ENCODE measurements at places on chromosomes 12 and 14.

DNA sequence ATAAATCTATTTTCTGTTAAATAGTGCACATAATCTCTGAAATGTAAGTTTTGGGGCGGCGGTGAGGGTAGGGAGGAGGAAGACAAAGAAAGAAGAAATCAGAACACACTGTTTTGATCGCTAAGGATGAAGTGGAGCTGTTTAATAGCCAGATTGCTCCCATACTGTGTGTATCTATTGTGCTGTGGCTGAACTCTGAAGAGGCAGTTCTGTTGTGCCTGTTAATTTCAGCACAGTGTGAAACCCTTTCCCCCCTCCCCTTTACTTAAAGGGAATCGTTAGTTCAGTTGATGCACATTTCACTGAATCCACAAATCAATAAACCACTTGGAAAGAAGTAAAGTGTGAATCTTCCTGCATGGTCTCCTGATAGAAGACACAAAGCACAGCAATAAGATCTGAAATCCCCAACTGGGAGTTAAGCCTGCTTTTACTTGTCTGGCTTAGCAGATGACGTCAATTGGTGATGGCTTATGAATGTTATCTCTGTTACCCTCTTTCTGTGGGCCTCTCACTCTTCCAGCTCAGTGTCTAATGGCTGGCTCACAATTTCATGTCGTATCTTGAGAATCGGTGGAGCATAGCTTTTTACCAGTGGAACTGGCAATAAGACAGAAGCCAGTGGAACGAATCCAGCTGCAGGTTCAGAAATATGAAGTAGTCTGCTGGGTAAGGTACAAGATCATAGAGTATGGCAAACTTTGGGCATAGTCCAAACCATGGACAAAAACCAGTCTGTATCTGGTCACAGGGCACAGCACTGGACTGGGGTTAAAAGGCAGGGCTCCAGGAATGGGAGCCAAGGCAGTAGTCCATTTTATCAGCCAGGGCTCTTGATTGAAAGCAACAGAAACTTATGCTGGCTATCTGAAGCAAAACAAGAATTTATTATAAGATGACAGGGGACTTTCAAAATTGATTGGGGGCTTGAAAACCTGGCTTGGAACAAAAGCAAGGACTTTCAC lies 413.5 kb upstream of the SEL1L start:
- no peak for DNase-seq

DNA sequence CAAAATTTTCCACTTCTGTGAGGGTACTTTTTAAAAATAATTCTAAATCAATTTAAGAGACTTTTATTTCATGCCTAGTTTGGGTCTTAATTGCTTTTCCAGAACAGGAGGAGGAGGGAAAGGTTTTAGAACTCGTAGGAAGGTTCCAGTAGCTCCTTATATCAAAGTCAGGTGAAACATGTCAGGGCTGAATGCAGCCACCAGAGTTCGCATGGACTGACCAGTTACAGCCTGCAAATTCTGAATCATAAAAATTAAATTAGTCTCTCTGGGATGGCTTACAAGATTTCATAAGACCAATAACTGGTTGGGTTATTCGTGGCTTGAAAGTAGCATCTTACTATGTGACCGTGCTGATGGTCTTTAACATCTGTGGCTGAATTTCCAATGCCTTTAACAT lies 397 bp downstream of the BDKRB1 start:
- DNase-seq: no peak

DNA sequence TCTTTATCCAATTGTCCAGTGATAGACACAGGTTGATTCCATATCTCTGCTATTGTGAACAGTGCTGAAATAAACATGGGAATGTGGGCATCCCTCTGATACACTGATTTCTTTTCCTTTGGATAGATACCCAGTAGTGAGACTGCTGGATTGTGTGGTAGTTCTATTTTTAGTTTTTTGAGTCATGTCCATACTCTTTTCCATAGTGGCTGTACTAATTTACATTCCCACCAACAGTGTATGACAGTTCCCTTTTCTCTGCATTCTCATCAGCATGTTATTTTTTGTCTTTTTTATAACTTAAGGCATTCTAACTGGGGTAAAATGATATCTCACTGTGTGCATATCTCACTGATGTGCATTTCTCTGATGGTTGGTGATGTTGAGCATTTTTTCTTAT lies 24.8 kb upstream of the VASH1 start:
- DNase-seq: no peak

GRCh38 chr14:102516531-102517391 lies 7.2 kb upstream of the ANKRD9 start:
- DNase-seq: peak; percentile 84

DNA sequence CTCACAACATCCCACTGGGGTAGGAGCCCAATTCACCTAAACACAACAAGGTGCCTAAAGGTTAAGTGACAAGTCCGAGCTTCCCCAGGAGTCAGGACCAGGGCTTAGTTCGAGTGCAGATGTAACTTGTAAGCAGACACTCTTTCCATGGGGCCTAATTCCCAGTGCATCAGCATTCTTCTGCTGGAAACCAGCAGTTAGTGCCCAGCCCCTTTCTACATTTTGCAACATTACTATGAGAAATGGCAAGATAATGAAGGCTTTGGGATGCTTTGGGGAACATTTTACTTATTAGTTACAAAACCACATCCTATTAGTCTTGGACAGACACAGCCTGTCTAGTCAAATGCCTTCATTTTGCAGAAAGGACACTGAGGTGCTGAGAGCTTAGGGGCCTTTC lies 179.8 kb downstream of the CALM1 start:
- DNase-seq: no peak

DNA sequence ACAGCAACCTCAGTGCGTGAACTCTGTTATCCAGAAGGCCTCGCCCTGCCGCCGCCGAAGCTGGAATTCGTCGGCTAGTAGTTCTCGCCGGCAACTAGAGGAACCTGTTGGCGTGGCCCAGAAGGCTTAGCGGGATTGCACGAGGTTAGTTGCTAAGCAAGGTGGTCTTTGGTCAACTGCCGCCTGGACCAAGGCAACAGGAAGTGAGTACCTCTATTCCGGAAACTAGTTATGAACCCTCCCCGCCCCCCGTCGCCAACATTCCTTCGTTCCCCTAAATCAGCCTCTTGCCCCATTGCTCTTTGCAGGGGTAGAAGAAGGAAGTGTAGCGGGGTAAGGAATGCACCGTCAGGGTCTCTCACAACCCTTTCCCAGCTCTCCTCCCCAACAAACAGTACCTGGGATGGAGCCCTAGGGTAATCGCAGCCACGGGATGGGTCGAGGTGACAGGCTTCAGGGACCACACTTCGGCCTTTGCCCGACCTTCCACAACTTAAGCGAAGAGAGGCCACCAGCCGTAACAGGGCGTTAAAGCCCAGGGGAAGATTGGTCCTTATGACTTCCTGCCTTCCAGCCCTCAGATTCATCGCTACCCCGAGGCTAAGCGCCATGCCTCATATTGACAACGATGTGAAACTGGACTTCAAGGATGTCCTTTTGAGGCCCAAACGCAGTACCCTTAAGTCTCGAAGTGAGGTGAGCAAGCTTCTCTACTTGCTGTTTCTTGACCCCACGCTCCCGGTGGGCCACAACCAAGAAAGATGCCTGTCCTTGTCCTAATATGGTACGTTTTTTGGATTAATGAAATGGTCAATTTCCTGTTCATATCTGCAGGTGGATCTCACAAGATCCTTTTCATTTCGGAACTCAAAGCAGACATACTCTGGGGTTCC lies at the start of gene GMPR2:
Gene GMPR2, plus strand, starts transcription at position 285 of the 893 bp plus-strand sequence. Its CDS starts 325 bp downstream, at position 610.
- peak; percentile 70 for DNase-seq

DNA sequence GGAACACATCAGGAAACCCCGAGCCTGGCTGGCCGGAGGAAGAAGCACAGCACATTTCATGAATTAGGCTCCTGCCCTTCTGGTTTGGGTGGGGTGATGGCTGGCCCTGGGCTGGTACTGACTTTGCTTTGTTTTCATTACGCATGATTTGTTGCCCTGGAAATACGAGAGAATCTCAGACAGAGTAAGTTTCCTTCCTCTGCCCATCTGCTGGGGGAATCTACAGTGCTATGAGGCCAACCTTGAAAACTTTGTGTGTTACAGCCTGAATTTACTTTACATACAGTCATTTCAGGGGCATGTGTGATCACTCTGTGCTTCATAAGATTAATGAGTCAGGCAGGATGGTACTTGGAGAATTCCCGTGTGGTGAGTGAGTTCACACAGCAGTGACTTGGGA lies 20.5 kb upstream of the SLC5A8 start:
- no peak for DNase-seq

- DNase-seq: no peak
Measured at GRCh38 chr12:851913-852312, 97.6 kb downstream of the RAD52 start.

GRCh38 chr12:34166427-34167060 lies 144.2 kb downstream of the ALG10 start:
- no peak for DNase-seq

DNA sequence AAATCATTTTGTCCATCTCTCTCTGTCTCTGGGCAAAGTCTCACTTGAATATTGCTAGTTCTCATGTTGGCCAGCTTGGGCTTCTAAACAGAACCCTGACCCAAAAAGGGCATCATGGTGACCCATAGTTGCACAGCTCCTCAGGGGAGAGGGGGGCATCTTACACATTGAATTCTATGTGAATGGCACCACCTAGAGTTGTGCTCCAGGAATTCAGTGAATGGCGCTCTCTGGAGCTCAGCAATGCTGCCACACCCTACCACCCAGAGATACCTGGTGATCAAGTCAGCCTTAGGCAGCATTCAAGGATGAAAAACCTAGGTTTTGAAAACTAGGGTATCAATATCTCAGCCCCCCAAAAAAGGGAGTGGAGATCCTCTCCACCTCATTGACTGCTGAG lies 50.6 kb downstream of the SMUG1 start:
- DNase-seq: no peak

- peak; percentile 38 for DNase-seq
Measured at GRCh38 chr12:47686645-47687240, 19.1 kb downstream of the RPAP3 start.

DNA sequence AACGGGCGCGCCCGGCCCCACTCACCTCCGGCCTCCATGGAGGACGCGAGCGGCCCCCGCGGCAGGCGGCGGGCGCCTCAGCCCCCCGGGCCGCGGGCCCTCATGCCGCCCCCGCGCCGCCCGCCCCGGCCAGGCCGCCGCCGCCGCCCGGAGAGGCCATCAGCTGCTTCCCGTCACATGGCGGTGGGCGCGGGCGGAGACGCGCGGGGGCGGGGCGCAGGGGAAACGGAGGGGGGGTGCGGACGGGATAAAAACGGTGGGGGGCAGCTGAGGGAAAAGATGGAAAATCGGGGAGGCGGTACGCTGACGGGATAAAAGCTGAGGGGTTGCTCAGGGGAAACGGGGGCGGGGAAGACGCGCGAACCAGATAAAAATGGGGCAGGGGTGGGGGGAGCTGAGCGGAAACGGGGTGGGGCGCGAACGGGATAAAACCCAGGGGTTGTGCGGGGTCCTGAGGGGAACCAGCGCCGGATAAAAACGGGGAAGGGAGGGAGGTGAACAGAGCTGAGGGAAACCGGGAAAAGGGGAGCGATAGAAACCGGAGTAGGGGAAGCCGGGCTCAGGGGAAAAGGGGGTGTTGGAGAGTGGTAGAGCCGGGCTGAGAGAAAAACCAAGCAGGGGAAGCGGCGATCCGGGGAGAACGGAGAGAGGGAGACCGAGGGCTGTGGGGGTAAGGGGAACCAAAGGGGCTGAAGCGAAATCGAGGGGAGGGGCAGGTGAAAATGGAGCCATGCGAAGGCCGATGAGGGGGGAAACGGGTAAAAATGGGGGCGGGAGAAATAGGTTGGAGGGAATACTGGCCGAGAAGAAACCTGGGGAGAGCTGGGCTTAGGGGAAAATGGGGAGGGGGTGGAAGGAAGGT lies at the start of gene WSB2:
Gene WSB2, minus strand, starts transcription at position 169 of the 862 bp plus-strand sequence. Its CDS starts 131 bp downstream, at position 38.
- peak; percentile 79 for DNase-seq

- no peak for DNase-seq
Measured at GRCh38 chr14:47300796-47301195, 374.6 kb downstream of the MDGA2 start.

DNA sequence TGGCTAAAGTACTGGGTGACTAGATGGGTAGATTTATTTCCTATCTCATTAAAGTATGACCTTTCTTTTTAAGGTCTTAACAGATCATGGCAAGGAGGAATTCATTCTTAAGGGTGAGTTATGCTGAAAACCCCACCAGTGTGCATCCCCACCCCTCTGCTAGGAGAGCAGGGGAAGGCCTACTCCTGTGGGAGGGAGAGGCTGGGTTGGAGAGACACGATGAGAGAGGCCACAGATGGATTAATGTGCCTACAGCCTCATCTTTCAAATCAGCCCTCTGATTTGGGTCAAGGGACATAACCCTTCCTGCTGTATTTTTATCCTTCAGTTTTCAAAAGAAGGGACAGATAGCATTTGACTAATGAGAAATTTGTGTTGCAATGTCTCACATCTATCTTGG lies 185.5 kb downstream of the SSPN start:
- DNase-seq: no peak

GRCh38 chr14:20377171-20377570 lies 33.7 kb downstream of the PARP2 start:
- DNase-seq: no peak

DNA sequence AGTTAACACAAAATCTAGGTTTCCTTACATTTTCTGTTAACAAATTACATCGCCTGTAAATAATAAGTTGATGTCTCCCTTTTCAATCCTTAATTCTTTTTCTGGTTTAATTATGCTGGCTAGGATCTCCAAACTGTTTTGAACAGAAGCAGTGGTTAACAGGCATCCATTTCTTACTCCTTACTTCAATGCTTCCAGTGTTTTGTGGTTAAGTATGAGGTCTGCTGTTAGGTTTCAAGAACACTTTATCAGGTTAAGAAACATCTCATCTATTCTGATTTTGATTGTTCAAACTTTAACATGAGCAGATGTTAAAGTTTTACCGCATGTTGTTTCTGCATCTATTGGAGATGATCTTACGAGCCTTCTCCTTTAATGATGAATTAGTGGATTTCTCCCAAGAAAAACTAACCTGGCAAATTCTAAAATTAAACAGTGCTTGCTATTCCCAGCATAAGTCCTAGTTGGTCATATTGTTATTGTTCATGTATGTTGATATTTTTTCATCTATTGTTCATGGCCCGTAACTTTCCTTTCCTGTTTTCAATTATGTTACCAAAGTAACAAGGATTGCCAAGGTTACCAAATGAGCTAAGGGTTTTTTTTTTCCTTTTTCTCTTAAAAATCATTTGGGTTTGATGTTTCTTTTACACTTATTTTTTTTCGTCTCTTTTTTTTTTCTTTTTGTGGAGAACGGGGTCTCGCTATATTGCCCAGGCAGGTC lies 33.4 kb downstream of the POLE start:
- DNase-seq: no peak

- no peak for DNase-seq
Measured at GRCh38 chr12:102960766-102961465, 3.4 kb downstream of the ASCL1 start.

GRCh38 chr14:55586411-55586810 lies 6.4 kb downstream of the KTN1 start:
- no peak for DNase-seq

DNA sequence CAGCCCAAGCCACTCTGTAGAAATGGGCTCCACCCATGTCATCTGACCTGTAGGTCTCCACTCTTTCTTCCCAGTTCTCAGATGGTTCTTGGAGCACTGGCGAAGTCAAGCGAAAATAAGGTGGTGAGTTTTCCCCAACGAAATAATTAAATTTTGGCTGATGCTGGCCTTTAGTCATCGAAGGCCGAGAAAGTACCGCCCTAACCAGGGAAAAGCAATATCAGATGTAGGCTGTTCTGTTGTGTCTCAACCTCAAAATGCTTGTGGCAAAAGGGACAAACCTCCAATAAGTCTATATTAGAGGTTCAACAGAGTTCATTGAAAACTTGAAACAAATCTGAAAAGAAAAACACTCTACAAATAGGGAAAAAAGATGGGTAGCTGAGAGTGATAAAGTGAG lies 48.6 kb upstream of the BCAT1 start:
- DNase-seq: no peak

Data from GM10248 (cell line).